ENCODE measurements at places on chromosomes 13 and 19.

DNA sequence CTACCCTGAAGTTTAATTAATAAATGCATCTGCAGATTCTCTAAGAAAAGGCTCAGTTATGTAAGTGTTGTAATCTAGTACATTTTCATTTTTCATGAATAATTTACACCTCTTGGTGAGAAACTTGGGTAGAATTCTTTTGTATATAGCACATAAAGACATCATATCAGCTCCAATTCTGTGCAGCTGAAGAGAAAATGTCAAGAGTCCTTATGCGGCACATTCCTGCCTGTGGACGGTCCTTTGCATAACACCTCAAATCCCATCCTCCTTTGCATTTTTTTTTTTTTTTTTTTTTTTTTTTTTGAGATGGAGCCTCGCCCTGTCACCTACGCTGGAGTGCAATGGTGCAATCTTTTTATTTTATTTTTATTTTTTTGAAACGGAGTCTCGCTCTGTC lies 60.2 kb upstream of the RAP2A start:
- no peak for DNase-seq

GRCh38 chr19:32497391-32497790 lies 83.6 kb upstream of the PDCD5 start:
- no peak for DNase-seq

DNA sequence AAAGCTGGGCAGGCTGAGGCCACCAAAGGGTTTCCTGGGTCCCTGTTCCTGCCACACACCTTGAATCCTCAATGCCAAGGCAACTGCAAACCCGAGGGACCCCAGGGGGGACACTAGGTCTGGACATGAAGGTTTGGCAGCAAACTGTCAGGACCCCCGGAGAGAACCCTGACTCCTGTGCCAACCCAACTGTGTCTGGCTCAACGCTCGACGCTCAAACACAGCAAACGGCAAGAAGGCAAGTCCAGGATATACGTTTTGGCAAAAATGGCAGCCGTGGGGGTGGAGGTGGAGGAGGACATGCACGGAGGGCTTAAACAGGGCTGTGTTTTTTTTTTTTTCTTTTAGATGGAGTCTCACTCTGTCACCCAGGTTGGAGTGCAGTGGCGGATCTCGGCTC lies 73.0 kb downstream of the GADD45B start:
- no peak for DNase-seq

- DNase-seq, result peak; percentile 16
These were observed 571 bp downstream of the SAFB2 start for GRCh38 chr19:5621945-5622464.

DNA sequence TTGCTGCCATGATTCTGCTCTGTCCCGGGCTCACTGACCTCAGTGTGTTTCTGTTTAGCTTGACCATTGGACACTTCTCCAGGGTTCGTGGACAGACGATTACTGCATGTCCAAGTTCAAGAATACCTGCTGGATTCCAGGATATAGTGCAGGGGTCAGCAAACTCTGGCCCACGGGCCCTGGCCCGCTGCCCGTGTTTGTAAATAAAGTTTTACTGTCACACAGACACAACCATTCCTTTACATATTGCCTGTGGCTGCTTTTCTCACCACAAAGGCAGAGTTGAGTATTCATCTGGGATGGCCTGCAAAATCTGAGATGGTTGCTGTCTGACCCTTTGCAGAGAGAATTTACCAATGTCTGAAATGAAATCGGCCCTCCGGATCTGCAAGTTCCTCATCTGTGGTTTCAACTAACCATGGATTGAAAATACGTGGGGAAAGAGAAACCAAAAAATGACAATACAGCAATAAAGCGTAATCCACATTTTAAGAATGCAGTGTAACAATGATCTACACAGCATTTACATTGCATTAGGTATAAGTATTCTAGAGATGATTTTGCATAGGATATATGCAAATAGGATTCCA lies 25.9 kb upstream of the F2RL3 start:
- no peak for DNase-seq

DNA sequence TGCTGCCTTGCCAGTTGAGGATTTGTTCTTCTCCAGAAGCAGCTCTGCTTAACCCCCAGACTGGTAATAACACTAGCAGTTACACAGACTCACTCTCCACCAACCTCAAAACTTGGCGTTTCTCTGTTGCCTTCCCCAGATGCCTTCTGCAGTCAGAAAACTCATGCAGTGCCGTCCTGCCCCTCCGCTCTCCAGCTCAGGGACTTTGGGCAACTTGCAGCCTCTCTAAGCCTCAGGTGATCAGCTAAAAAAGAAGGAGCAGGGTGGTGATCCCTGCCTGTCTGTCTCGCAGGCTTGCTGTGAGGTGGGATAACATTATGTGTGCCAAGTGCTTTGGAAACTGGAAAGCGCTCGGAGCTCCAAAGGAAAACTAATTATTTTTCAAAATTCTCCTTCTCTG lies 391.6 kb downstream of the HS6ST3 start:
- no peak for DNase-seq

GRCh38 chr13:44112700-44113329 lies 233.1 kb downstream of the LACC1 start:
- no peak for DNase-seq

DNA sequence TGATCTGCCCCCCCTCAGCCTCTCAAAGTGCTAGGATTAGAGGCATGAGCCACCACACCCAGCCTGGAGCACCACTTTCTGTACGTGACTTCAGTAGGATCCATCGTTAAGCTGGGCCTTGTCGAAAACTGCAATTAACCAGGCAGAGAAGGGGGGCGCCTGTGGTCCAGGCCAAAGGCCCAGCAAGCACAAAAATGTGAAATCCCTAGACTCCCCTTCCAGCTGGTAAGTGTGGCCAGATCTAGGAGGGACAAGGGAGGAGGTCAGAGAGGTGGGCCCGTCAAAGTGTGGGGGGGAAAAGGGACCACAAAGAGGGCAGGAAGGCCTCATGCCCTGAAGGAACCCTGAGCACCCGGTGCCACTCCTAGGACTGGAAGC lies 13.8 kb downstream of the DDX39A start:
- no peak for DNase-seq

DNA sequence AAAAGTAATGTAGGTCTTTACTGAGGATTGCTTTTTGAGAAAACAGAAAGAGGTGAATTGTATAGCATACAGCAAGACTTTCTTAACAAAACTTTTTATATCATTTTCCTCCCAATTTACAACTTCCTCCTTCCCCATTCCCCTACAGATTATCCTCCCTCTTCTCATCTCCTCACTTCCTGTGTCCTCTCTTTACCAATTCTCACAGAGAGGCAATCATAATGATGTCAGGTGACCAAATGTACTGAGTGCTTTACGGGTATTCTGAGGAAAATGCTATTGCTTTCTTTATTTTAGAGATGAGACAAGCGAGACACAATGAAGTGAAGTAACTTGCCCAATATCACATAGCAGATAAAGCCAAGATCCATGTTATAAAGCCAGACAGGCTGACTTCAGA lies 1.7 kb upstream of the MTMR6 start:
- DNase-seq, result no peak

- no peak for DNase-seq
These were observed 111.0 kb upstream of the MCF2L start for GRCh38 chr13:112857914-112858490.

GRCh38 chr13:105177265-105177900 lies 1358.1 kb downstream of the EFNB2 start:
- no peak for DNase-seq

- DNase-seq, result no peak
These were observed 18.4 kb upstream of the TFDP1 start for GRCh38 chr13:113566227-113566561.

DNA sequence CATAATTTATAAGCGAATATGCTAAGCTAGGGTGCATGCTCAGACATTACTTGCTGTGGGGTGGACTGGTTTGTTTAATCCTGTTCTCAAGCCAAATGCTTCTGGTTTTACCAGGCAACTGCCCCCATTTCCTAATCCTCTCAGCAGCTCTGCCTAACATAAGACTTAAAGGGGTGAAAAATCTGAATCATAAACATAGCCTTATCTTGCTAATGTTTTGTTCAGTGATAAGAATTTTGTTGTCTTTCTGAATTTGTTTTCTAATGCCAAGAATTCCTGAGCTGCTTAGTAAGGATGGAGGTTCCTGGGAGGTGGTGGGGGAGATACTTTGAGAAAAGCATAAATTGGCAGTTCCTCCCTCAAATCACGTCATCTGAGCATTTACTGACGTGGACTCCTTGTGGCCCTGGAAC lies 42.7 kb downstream of the ING1 start:
- DNase-seq, result no peak
